Left ventricle myocardium inferior (tissue), 1 donor: ENCODE measurements at places on chromosomes 7 and 10.

DNA sequence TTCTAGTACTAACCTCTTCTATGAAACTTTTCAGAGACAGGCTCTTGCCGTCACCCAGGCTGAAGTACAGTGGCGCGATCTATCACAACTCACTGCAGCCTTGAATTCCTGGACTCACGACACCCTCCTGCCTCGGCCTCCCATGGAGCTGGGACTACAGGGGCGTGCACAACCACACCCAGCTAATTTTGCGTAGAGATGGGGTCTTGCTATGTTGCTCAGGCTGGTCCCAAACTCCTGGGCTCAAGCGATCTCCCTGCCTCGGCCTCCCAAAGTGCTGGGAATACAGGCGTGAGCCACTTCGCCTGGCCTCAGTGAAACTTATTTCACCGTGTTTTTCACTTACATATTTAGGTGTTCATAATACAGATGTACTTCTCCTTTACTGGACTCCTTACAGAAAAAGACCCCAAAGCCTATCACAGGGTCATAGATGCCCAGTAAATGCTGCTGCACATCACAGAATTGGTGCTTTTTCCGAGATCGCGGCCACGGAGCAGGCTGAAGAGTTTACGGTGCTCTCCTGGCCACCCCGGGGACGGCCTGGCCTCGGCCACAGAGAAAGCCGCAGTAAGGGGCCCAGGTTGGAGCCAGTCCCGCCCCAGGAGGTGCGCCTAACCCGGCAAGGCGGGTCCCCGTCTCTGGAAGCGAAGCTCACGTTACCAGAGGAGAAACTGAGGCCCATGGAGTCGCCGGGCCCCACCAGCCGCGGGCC, 595 bp downstream of the TBL2 start:
- no peak for DNase-seq

DNA sequence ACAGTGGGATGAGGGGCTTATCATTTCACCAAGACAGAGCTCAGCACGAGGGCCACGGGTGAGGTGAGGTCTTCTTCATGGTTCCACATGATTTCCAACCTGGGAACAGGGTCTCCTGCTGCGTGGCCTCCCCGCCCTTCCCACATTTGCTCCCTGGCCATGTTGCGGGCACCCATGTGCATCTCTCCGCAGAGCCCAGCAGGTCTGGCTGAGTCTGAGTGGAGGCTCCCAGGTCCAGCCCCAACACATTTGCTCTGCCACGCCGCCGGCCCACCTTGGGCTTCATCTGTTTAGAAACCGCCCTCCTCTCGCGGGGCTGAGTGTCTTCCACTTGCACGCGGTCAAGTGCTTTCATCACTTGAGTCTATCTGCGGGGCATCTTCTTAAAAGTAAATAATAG, 14.8 kb upstream of the PRKAR1B start:
- DNase-seq: no peak

DNA sequence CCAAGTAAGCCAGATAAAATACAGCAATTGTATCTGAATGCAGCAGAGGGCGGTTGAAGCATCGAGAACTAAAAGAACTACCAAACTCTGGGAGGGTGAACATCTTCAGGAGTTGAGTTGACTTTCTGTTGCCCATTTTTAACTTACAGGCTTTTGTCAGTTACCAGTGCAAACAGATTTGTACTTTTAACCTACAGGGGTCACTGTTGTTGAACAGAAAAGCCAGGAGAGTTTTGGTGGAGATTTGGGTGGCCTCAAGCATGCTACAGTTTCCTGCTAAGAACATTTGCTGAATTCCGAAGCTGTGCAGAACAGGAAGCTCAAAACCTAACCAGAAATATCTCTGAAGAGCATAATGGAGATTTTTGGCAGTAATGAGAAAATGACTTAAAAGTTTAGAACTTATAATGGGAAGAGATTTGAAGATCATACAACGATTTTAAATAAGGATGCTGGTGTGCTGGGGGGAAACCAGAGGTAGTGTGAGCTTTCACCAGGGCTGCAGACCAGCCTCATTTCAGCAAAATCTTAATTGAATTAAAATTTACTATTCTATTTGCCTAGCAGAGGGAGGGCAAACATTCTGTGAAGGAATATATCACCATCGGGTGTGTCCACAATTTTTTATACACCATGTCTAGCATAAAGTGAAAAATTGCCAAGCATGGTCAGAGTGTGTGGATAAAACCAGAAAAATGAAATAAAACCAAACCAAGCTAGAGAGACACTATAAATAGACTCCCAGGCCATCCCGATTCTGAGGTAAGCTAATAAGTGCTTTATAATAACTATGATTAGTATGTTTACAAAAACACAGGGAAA, 208.6 kb upstream of the CCDC6 start:
- DNase-seq: no peak

DNA sequence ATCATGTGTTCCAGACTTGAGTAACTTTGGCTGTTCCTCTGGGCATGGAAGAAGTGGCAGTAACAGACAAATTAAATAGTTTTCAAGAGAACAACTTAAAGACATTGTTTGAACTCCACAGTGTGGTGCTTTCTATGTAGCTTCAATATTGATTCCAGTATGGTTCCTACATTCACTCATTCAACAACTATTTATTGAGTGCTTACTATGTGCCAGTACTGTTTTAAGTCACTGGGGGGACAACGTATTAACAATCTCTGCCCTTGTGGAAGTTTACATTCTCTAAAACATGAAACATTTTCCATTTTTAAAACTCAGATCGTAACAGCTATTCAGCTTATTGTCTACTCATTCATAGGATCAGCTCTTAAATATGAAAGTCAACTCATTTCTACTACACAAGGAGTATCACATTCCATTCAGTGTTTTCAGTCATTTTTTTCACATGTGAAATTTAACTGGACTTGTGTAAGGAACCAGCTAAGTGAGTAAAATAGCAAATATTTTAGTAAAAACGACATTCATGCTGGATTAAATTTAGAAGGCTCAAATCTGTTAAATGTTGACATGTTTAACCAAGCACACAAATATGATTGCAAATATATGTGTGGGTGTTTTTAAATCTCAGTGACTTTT, 13.6 kb upstream of the CUBN start:
- DNase-seq: no peak

DNA sequence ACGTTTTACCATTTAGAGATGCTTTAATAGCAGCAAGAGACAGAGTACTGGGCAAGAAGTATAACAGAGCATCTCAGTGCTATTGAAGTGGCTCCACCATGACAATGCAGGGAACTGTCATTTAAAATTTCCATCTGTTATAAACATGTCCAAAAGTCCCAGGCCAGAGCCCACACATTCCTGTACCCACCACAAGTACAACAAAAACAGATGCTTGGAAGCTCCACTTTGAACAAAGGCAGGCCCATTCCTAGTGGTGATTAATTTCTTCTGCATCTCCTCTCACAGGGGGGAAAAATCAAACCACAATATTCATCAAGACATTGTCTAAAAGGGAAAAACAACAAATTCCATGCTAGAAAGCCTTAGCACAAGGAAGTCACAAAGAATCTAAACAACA, 627.9 kb downstream of the PARD3 start:
- no peak for DNase-seq

DNA sequence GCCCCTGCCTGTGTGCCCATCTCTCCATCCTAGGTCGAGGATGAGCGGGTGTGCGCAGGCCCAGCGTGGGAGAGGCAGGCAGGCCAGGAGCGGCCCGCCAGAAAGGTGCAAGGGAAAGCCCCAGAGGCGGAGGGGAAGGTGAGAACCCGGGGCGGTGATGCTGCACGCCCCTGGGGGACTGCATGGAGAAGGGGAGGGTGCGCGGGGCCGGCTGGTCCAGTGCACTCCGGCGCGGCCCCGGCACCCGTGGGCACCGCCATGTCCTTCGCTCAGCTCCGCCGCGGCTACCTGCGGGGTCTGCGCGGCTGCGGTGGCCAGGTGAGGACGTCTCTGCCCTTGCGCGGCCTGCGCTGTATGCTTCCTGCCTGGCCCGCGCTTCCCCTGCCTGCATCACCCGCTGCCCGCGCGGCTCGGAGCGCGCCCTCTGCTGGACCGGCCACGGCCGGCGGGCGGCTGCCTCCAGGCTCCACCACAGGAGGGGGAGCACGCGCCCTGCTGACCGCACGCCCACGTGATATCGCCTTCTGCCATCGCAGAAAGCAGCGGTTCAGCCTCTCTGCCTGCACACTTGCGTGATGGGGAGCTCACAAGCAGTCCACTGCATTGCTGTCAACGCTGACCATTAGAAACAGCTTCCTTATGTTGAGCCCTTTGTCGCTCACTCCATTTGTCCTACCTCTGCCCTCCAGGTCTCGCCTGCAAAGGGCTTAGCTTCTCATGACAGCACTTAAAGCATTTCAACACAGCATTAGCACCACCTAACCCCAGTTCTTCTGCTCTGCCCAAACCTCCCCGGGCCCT, 73.9 kb downstream of the CXCL12 start:
- DNase-seq: peak; percentile 89

DNA sequence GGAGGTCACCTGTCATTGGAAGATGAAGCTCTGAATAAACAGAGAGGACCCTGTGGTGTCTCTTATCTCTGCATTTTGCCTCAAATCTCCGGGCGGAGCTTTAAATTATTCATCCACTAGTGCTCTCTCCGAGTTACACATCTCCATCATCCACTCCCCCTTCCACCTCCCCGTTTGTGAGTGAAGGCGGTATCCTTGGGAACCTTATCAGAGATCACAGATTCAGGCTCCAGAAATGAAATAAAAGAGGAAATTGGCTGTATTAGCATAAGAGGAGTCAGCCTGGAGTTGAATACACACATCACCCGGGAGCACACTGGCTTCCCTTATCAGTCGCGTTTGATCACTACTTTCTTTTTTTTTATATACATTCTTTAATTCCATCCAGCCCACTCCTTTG, 1184.8 kb downstream of the GATA3 start:
- no peak for DNase-seq

DNA sequence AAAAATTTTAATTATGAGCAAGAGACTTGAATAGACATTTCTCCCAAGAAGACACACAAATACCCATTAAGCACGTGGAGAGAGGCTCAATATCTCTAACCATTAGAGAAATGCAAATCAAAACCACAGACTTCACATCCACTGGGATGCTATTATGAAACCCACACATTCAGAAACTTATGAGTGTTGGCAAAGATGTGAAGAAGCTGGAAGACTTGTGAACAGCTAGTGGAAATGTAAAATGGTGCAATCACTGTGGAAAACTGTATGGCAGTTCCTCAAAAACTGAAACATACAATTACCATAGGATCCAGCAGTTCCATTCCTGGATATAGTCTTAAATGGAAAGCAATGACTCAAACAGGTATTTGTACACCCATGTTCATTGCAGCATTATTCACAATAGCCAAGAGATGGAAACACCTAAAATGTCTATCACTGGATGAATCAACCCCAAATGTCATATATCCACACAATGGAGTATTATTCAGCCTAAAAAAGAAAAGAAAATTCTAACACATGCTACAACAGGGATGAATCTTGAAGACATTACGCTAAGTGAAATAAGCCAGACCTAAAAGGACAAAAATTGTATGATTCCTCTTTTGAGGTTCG, 53.5 kb upstream of the FRMD4A start:
- DNase-seq: no peak

GRCh38 chr7:47725031-47725780, 143.3 kb upstream of the TNS3 start:
- DNase-seq: no peak

- no peak for DNase-seq
Measured at GRCh38 chr10:112286837-112287818, 3.9 kb downstream of the TECTB start.

DNA sequence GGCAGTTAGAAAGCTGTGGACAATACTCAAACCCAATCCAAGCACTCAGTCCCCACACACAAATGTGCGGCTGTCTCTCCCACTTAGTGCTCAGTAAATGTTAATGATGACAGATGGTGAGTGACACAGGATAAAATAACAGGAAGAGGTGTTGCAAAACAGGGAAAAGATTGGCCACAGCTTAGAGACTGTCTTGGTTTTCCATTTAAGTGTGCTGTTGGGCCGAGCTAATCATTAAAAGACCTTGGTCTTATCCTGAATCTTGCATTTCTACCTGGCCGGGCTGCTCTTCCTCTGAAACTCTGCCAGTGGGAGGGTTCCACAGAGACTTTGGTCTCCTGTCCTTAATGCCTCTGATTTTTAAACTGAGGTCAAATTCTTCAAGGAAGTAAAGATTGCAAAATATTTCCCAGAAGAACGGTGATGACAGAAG, 113.1 kb upstream of the RNF32 start:
- DNase-seq: no peak

DNA sequence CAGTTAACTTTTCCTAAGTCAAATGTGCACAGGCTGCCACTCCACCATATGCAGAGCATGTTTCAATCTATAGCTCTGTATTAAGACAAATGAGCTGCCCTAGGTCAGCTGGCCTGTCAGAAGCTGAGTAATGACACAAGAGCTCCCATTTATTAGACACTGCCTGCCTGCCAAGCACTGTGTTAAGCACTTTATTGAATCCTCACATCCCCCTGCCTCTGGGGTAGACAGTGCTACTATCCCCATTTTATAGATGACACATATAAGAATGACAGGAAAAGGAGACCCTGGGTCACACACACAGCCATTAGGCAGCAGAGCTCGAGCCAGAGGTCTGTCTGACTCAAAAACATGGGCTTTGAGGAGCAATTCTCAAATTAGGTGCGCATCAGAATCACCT, 179.8 kb upstream of the PDE1C start:
- no peak for DNase-seq

DNA sequence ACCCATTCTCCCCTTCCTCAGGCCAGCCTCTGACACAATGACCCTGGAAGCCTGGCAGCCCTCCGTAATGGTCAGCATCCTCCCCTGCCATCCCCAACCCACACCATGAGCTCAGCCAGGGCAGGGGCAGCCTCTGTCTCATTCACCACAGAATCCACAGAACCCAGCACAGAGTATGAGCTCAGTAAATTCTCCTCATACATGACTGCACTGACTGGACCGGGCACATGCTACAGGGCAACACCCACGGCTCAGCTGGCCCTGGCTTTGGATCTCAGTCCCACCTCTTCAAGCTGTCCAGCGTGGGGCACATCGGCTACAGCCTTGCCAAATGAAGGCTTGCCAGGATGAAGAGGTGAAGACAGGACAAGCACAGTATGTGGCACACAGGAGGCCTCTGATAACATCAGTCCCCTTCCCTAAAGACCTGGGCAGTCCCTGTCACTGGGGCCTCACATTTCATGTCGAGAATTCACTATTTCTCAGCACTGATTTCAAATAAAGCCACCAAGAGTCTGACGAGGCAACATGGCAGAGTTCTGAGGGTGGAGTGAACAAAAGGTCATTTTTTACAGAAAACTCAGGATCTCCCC, 7.9 kb downstream of the GPRIN2 start:
- DNase-seq: peak; percentile 16

DNA sequence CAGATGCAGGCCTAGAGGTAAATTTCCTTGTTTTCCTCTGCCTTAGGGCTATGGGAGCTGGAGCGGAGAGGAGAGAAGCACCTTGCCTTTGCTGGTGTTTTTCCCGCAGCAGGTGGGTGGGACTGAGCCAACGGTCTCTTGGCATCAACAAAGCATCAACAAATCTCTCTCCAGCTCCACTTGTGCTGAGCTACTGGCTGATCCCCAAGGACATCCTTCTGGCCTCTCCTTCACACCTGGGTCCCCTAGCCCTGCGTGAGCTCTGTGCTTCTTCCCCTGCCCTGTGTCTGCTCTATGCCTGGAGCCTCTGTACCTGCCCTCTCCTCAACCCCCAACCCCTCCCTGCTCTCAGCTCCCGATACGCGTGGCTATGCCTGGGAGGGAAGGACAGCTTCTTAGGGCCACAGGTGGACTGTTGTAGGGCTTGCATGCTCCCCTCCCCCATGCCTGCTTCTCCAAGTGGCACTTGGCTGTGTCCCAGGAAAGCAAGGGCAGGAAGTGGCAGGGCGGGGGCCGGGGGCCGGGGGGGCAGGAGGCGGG, 3.2 kb upstream of the CLDN4 start:
- DNase-seq: no peak
